AG04450 (cell line): ENCODE measurements at places on chromosomes 5 and 9.

GRCh38 chr9:1837453-1838084 lies 177.6 kb upstream of the SMARCA2 start:
- DNase-seq: no peak

DNA sequence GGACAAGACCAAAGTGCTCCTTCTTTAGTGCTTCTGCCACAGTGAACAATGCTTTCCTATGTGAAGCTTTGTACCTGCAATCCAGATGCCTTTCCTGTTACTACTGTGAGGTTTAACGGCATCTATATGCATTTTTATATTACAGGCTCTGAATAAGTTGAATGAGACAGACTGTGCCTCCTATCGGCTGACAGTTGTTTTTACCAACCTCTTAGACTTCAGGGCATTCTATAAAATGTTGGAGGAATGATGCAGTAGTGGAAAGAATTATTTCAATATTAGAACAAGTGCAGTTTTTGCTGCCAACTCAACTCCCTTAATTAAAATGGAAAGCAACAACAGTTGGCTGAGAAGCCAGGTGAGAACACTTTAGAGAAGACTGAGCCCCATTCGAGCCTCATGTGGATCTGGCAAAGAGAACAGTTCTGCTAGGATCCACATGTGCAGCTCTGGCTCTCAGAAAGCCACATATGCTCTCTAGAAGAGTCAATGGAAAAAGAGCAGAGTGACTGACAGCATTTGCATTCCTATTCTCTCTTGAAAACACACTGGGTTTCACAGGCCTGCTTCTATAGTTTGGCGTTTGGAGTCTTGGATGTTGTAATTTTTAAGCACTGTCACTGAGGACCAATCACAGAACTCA lies 147.5 kb downstream of the LURAP1L start:
- DNase-seq: no peak

DNA sequence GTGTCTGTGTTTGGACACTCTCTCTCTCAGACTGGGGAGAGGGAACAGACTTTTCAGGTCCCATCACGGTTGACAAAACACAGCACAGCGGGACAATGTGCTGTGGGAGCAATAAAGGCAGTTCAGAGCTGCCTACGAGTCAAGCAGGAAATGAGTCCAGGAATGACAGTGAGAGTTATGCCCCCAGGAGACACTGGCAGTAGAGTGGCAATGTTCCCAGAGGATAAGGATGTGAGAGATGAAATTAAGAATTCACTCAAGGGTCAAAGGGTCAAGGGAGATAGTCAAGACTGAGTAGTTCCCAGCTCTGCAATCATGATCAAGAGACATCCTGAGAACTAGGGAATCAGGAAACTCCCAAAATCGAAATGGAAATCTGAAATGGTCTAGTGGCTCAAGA lies 156.1 kb downstream of the LURAP1L start:
- no peak for DNase-seq

DNA sequence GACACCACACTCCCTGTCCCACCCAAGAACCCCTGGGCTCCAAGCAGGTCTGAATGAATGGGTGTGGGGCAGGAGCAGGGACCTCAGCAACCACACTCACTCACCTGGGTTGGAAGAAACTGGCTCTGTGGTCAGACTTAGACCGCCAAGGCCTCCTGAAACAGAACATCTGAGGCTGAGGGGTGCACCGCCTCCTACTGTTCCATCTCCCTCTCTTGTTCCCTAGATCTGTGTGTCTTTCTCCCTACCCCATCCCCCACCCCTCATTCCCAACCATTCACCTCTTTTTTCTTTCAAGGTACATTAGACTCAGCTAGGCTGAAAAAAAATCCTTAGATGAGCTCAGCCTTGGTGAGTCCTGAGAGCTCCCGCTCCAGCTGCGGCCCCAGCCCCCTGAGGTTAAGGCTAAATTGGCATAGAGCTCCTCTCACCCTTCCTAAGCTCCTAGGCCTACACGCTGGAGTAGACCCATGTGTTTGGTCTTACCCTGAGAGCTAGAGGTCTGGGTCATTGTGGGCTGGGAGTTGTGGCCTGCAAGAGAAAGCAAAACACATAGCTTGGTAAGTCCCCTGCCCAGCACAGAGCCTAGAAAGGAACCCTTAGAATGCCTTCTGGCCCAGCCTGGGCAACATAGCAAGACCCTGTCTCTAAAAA lies 4.8 kb downstream of the ECSCR start:
- DNase-seq: no peak

GRCh38 chr9:82543726-82544125 lies 519.2 kb downstream of the RASEF start:
- no peak for DNase-seq
